ENCODE measurements at places on chromosomes 12 and 14. TPM values are rescaled to one million over a fixed set of nuclear protein-coding genes. Genes with fewer than 3 reads are reported as not detected.
A peak's percentile ranks its signal among the peaks of the same experiment; 100 is the strongest.

- H3K4me3 ChIP-seq = no peak overlapping the region
- no peak overlapping the region for H3K27ac ChIP-seq
- DNase-seq = no peak
- no peaks in the 10 kb centered on the region for H3K36me3 ChIP-seq
Observed at GRCh38 chr12:72207486-72208409, 64.4 kb upstream of the TRHDE start.

- no peaks in the 10 kb centered on the region for H3K36me3 ChIP-seq
- no peak for DNase-seq
- no peaks in the 10 kb centered on the region for H3K27me3 ChIP-seq
- H3K4me1 ChIP-seq = no peaks in the 10 kb centered on the region
- no peak overlapping the region for H3K27ac ChIP-seq
Observed at GRCh38 chr14:51069055-51069454, 25.9 kb downstream of the TRIM9 start.

DNA sequence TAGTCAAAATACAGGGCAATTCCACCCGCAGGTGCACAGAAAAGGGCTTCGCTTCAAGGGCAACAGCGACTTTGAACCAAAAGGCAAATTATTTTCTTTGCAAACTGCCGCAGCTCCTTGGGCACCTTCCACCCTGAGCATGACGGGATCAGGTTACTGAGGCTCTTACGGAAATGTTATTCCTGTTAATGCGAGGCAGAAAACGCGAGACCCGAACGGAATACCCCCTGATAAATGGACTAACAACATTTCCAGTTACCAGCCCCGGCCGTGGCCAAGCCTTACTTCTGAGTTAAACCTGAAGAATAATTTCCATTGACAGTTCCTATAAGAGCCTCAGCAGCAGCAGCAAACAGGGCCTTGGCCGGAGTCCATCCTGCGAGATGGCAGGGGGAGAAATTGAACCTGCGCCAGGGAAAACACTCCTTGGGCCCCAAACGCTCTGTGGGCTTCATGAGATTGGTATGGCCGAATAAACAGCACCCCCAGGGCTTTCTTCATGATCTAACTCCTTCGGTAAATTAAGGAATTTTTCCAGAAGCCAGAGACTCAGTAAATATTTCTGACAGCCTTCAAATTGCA, 70.0 kb upstream of the DICER1 start:
- H3K36me3 ChIP-seq = no peaks in the 10 kb centered on the region
- no peak for DNase-seq
- peaks cover 35% of the 10 kb centered on the region for H3K27me3 ChIP-seq

GRCh38 chr12:109818905-109819500, 14.2 kb downstream of the TRPV4 start:
- no peak for DNase-seq
- H3K4me1 ChIP-seq = no peaks in the 10 kb centered on the region
- H3K4me3 ChIP-seq = no peak overlapping the region
- H3K36me3 ChIP-seq = no peaks in the 10 kb centered on the region
- no peak overlapping the region for H3K27ac ChIP-seq

- no peaks in the 10 kb centered on the region for H3K27me3 ChIP-seq
- H3K4me1 ChIP-seq = peaks cover 84% of the 10 kb centered on the region
- H3K36me3 ChIP-seq = peaks cover 15% of the 10 kb centered on the region
- no peak for DNase-seq
- H3K27ac ChIP-seq = peak overlapping the region; percentile 68
Observed at GRCh38 chr14:52046376-52046917, 22.4 kb downstream of the NID2 start.

DNA sequence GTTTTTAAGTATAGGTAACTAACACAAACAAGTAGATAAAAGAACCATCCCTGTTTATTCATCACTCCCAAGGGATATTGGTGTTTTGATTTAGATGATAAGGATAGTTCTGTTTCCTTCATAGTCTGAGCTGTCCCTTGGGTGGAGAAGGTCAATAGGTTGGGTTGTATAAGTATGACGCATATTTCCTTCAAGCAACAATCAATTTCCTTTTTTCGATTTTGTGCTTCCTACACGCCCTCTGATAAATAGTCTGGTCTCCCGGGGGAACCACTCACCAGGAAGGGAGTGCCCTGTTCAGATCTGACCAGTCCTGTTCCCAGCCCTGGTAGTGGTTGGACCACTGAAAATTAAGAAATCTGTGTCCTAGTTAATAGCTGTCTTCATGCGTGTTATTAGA, 378.8 kb upstream of the FAR2 start:
- no peaks in the 10 kb centered on the region for H3K27me3 ChIP-seq
- peak; percentile 63 for DNase-seq
- H3K4me1 ChIP-seq = no peaks in the 10 kb centered on the region
- peak overlapping the region; percentile 78 for H3K27ac ChIP-seq
- H3K36me3 ChIP-seq = no peaks in the 10 kb centered on the region

GRCh38 chr14:101508948-101509729, 52.2 kb upstream of the DIO3 start:
- peaks cover 4% of the 10 kb centered on the region for H3K27me3 ChIP-seq
- no peak for DNase-seq
- H3K4me3 ChIP-seq = no peak overlapping the region
- H3K36me3 ChIP-seq = no peaks in the 10 kb centered on the region

DNA sequence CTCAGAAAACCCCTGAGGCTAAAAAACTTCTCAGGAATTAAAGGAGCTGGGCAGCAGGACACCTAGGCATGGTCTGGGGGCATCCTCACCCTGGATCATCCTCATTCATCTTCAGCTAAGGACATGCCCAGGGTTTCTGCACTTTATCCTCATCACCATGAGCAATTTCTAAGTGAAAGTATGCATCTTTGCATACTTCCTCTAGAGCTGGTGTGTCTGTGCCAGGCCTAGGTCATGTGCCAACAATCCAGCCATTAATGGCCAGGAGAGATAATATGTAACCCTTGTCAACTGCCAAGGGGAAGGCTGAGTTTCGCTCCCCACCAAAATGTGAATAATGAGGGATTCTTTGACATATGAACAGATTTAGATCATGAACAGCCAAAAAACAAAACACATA, 160.5 kb downstream of the KITLG start:
- no peak overlapping the region for H3K4me3 ChIP-seq
- no peaks in the 10 kb centered on the region for H3K36me3 ChIP-seq
- DNase-seq = no peak
- H3K27me3 ChIP-seq = no peaks in the 10 kb centered on the region
- no peak overlapping the region for H3K27ac ChIP-seq

GRCh38 chr14:26332966-26333365, 264.9 kb downstream of the NOVA1 start:
- no peaks in the 10 kb centered on the region for H3K36me3 ChIP-seq
- H3K4me3 ChIP-seq = no peak overlapping the region
- DNase-seq = no peak
- H3K27ac ChIP-seq = no peak overlapping the region
- H3K4me1 ChIP-seq = no peaks in the 10 kb centered on the region

DNA sequence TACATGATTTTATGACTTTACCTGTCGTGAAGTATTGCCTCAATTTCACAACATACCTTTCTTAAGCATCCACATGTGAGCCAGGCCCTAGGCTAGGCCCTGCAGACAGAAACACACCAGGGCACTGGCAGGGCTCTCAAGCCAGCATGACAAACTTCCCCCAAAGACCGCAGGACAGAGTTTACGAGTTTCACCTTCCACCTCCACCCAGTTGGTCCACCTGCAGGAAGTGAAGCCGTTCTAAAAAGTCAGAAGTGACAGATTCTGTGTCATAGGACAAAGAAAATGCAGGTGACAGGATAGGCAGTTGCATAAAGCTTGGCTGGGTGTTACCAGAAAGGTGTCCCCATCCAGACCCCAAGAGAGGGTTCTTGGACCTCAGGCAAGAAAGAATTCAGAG, 382.3 kb downstream of the PCNX1 start:
- no peaks in the 10 kb centered on the region for H3K27me3 ChIP-seq
- no peak overlapping the region for H3K27ac ChIP-seq
- no peak overlapping the region for H3K4me3 ChIP-seq
- no peaks in the 10 kb centered on the region for H3K36me3 ChIP-seq
- DNase-seq = no peak
- H3K4me1 ChIP-seq = no peaks in the 10 kb centered on the region

GRCh38 chr12:128980623-128981022, 127.3 kb downstream of the GLT1D1 start:
- H3K27me3 ChIP-seq = peaks cover 22% of the 10 kb centered on the region
- no peak for DNase-seq
- H3K4me3 ChIP-seq = no peak overlapping the region
- no peak overlapping the region for H3K27ac ChIP-seq
- no peaks in the 10 kb centered on the region for H3K36me3 ChIP-seq

DNA sequence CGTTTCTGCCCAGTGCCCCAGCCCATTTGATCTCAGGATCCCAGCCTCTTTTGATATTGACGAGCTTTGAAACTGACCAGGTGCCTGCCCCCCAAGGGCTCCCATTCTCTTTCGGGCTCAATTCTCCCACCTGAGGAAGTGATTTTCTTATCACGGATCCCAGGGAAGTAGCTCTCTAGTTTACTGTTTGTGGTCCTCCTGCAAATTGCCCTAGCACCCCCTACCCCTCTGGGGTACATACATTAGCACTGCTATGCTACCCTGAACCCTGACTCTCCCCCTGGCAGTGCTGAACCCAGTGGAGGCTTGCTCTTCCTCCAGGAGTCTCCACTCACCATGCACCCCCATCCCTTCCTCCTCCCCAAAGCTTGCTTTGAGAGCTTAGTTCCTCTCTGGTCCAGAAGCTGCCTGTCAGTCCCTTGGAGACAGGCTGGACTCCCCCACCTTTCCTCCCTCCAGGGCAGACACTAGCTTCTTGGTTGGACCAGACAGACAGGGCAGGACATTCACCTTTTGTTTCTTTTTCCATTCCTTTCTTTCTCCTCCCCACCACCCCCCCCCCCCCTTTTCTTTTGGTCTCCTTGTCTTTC, 4.4 kb upstream of the TBX3 start:
- no peak overlapping the region for H3K4me3 ChIP-seq
- no peak overlapping the region for H3K27ac ChIP-seq
- peaks cover 26% of the 10 kb centered on the region for H3K27me3 ChIP-seq
- H3K36me3 ChIP-seq = no peaks in the 10 kb centered on the region

DNA sequence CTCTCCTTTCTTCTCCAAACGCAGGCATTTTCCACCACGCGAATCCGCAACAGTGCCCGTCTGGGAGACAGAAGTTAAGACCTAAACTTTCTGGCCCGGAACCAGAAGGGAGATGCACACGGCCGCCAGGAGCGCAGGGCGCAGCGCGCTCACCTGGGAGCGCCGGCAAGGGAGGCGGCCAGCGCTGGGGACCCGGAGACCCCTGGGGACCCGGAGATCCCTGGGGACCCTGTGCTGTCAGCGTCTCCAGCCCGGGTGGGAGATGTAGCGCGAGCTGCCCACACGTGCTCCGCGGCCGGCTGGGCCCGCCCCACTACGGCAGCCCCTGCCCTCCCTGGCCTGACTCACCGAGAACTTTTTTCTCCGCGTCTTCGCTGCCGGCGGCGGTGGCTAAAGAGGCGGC, 620 bp downstream of the YBX3 start:
- DNase-seq = peak; percentile 33
- peak overlapping the region; percentile 99 for H3K27ac ChIP-seq
- H3K36me3 ChIP-seq = no peaks in the 10 kb centered on the region
- H3K4me3 ChIP-seq = peak overlapping the region; percentile 95
- H3K4me1 ChIP-seq = peaks cover 49% of the 10 kb centered on the region
- H3K27me3 ChIP-seq = no peaks in the 10 kb centered on the region

GRCh38 chr12:94240171-94240570, 91.8 kb downstream of the PLXNC1 start:
- H3K36me3 ChIP-seq = no peaks in the 10 kb centered on the region
- H3K27ac ChIP-seq = no peak overlapping the region
- H3K27me3 ChIP-seq = no peaks in the 10 kb centered on the region
- no peaks in the 10 kb centered on the region for H3K4me1 ChIP-seq
- H3K4me3 ChIP-seq = no peak overlapping the region

DNA sequence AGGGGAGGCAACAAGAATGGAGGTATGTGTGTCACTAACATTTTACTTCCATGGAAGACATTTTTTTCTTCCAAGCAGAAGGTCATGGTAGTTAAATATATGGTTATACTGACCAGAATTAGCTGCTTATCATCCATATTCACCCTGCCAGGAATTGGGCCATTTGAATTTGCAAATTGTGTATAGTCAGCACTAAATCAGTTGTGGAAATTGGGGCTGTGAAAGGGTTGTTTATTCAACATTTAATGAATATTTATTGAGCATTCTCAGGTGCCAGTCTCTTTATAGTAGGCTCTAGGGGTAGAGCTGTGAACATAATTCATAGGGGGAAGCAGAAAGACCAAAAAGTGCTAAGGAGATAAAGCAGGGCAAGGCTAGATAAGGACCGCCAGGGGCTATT, 38.0 kb downstream of the METAP2 start:
- no peak overlapping the region for H3K4me3 ChIP-seq
- no peak for DNase-seq
- no peaks in the 10 kb centered on the region for H3K4me1 ChIP-seq

DNA sequence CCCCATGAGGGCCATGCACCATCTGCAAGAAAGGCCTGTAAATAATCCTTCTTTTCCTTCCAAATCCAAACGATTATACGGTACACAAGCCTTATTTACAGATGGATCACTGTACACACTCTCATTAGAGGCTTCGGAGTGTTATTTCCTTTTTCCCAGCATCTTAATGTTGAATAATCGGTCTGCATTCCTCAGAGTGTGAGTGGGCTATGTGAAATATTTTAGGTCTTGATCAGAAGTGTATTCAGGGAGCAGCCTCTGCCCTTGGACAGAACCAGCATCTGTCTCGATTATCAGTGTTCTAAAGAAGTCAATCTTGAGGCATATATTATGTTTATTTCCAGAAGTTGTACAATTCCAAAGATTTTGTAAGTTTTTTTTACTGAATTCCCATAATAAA, 340.6 kb downstream of the SEC23A start:
- no peak for DNase-seq
- H3K27me3 ChIP-seq = no peaks in the 10 kb centered on the region

GRCh38 chr12:95215949-95216348, 1.3 kb downstream of the FGD6 start:
- no peak overlapping the region for H3K27ac ChIP-seq
- H3K4me3 ChIP-seq = no peak overlapping the region
- DNase-seq = no peak
- no peaks in the 10 kb centered on the region for H3K36me3 ChIP-seq
- no peaks in the 10 kb centered on the region for H3K27me3 ChIP-seq

DNA sequence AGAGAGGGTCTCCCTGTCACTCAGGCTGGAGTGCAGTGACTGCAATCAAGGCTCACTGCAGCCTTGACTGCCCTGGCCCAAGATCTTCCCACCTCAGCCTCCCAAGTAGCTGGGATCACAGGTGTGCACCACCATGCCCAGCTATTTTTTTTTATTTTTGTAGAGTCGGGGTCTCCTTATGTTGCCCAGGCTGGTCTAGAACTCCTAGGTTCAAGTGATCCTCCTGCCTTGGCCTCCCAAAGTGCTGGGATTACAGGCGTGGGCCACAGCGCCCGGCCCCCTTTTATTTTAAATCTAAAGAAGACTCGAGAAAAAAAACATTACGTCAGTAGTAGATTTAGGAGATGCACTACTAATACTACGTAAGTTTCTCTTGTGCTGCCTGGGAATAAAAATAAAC, 14.3 kb downstream of the FOS start:
- H3K27me3 ChIP-seq = no peaks in the 10 kb centered on the region
- H3K4me1 ChIP-seq = peaks cover 4% of the 10 kb centered on the region
- DNase-seq = no peak
- H3K27ac ChIP-seq = no peak overlapping the region
- H3K4me3 ChIP-seq = no peak overlapping the region
- H3K36me3 ChIP-seq = no peaks in the 10 kb centered on the region

Gene PPP1R36
- total RNA-seq = not detected

Gene SLC38A4
- total RNA-seq = 0.16 TPM

Gene PZP
- 0.08 TPM for total RNA-seq

Gene OR6C2
- total RNA-seq = not detected

Gene LALBA
- not detected for total RNA-seq
